ENCODE measurements at places on chromosomes 13 and 19. TPM values are rescaled to one million over a fixed set of nuclear protein-coding genes. Genes with fewer than 3 reads are reported as not detected.

Gene KLK2
- total RNA-seq: not detected

Gene ZNF792
- total RNA-seq: 6.0 TPM

Gene ACP7
- 1.8 TPM for total RNA-seq

Gene KIR2DL4
- total RNA-seq: not detected

Gene ZNF486
- total RNA-seq: 2.7 TPM

GRCh38 chr13:110610955-110611595 is 4.3 kb upstream of the NAXD start:
- H3K27ac ChIP-seq: no peak overlapping the region
- H3K4me3 ChIP-seq: no peak overlapping the region
- H3K4me1 ChIP-seq: peaks cover 6% of the 10 kb centered on the region
- no peak for DNase-seq
- no peaks in the 10 kb centered on the region for H3K36me3 ChIP-seq
- no peaks in the 10 kb centered on the region for H3K27me3 ChIP-seq

DNA sequence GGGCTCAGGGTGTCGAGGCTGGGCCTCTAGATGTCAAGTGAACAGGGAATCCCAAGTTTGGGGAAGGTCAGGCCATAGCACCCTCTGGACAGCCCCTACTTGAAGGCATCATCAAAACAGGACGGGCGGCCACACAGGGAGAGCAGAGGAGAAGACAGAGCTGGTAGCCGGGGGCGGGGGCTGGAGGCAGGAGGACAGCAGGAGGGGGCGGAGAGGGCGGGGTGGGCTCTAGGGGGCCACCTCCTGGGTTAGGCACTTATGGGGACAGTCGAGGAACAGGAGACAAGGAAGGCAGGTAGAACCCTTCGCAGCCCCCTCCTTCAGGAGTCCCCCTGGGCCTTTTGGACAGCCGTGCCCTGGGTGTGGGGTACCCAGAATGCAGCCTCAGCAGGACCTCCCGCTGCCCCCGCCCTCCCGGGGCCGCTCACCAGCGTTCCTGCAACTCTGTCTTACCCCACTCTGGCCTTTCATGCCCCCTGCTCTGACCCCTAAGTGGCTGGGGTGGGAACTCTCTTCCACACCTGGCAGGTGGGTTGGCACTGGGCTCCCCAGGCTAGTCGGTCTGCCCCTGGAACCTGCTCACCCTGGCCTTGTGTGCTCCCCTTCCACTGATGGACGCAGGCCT is 5.8 kb downstream of the SSBP4 start:
- H3K4me3 ChIP-seq: no peak overlapping the region
- H3K27me3 ChIP-seq: no peaks in the 10 kb centered on the region
- DNase-seq: no peak
- H3K36me3 ChIP-seq: no peaks in the 10 kb centered on the region
- peak overlapping the region; percentile 60 for H3K27ac ChIP-seq

DNA sequence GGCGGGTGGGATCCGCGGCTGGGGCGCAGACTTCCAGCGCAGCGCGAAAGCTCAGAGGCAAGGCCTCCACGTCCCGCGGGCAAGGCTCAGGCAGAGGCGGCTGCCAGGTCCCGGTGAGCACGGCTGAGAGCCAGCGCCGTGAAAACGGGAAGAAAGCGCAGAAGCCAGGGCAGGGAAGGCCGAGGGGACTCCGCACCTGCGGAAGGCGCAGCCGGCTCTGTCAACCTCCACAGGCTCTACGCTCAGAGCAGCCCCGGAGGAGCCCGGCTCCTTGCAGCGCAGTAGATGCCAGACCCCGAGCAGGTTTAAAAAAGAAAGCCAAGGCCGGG is 131.0 kb downstream of the RNF17 start:
- H3K27ac ChIP-seq: no peak overlapping the region
- no peaks in the 10 kb centered on the region for H3K36me3 ChIP-seq
- DNase-seq: no peak
- H3K4me3 ChIP-seq: no peak overlapping the region
- H3K27me3 ChIP-seq: no peaks in the 10 kb centered on the region

- H3K36me3 ChIP-seq: no peaks in the 10 kb centered on the region
- no peak for DNase-seq
- peaks cover 36% of the 10 kb centered on the region for H3K4me1 ChIP-seq
- no peak overlapping the region for H3K4me3 ChIP-seq
Observed at GRCh38 chr13:49441846-49442245, 2.0 kb downstream of the CAB39L start.

DNA sequence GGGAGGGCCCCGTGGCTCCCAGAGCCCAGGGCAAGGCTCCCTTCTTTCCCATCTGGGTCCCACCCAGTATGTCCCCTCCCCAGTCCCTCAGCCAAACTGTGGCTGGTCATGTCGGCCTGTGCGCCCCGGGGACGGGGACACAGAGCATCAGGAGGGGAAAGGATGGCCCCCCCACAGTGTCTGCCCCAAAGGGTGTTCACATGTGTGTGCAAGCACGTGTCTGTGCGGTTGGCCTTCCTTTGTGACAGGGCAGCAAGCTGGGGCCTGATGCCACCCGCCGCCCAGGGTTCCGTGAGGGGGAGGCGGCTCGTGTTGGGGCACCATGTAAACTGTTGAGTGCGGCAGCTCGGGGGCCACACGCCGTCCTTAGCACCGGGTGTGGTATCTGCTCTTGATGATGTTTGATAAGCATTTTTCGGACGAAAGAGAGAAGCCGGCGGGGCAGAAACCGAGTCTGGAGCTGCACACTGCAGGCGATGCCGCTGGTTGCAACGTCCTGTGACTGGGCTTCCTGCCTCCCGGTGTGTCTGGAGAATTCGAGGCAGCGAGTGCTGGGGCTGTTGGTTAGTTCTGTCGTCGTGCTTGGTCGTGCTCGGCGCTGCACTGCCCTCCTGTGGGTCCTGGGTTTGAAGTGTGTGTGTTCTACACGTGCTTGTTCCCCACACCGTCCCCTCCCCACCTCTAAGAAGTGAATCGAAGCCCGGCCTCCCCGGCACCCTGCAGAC is 18.4 kb downstream of the GNA11 start:
- H3K36me3 ChIP-seq: no peaks in the 10 kb centered on the region
- no peaks in the 10 kb centered on the region for H3K4me1 ChIP-seq
- DNase-seq: no peak
- H3K27me3 ChIP-seq: no peaks in the 10 kb centered on the region
- no peak overlapping the region for H3K4me3 ChIP-seq
- H3K27ac ChIP-seq: no peak overlapping the region

- DNase-seq: no peak
- H3K27ac ChIP-seq: no peak overlapping the region
- H3K27me3 ChIP-seq: no peaks in the 10 kb centered on the region
- no peak overlapping the region for H3K4me3 ChIP-seq
Observed at GRCh38 chr19:9741476-9742171, 26.9 kb downstream of the ZNF846 start.

GRCh38 chr19:2775556-2776430 is 7.3 kb downstream of the SGTA start:
- H3K4me3 ChIP-seq: peak overlapping the region; percentile 13
- H3K27me3 ChIP-seq: no peaks in the 10 kb centered on the region
- peak; percentile 53 for DNase-seq
- peak overlapping the region; percentile 92 for H3K27ac ChIP-seq
- no peaks in the 10 kb centered on the region for H3K36me3 ChIP-seq
- no peaks in the 10 kb centered on the region for H3K4me1 ChIP-seq

DNA sequence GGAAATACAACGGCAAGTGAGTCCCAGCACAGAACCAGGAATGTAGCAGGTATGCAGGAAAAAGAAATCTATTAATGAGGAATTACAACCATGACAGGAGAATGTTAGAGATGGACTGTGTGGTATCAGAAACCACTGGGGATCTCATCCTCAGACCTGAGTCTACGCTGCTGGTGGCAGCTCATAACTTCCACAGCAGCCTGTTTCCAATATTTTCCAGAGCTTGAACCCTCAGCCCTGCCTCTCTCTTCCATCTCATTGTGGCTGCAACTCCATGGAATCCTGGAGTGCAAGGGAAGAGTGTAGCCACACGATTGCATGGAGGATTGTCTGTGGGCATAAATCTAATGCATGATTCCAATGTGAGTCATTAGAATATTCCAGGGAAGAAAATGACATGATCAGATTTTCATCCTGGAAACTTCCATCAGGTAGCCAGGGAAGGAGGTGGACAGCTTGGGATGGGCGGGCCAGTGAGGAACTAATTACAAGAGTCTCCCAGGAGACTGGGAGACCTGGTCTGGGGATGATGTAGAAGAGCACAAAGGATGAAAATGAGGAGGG is 14.9 kb downstream of the PLA2G4C start:
- no peaks in the 10 kb centered on the region for H3K4me1 ChIP-seq
- H3K27me3 ChIP-seq: no peaks in the 10 kb centered on the region

DNA sequence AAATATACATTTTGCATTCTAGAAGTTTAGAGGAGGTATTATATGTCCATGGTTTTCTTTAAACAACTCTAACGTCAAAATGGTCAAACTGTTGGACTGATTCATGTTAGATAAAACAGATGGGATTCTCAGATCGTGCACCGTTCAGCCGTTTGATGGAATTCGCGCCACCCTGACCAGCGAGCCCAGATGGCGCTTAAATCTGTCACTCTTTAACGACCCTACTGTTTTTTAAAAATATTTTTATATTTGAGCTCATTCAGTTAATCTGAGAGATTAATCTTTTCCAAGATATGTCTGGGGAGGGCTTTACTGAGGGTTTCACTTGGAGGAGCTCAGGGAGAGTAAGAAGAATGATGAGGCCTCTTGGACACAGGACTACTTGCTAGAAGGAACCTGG is 164.4 kb downstream of the TM9SF2 start:
- no peaks in the 10 kb centered on the region for H3K36me3 ChIP-seq
- peaks cover 2% of the 10 kb centered on the region for H3K27me3 ChIP-seq
- H3K4me3 ChIP-seq: no peak overlapping the region

GRCh38 chr13:104869501-104869900 is 1666.0 kb downstream of the EFNB2 start:
- no peak overlapping the region for H3K27ac ChIP-seq
- H3K4me1 ChIP-seq: no peaks in the 10 kb centered on the region
- no peak overlapping the region for H3K4me3 ChIP-seq
- H3K27me3 ChIP-seq: no peaks in the 10 kb centered on the region
- DNase-seq: no peak
- H3K36me3 ChIP-seq: no peaks in the 10 kb centered on the region

DNA sequence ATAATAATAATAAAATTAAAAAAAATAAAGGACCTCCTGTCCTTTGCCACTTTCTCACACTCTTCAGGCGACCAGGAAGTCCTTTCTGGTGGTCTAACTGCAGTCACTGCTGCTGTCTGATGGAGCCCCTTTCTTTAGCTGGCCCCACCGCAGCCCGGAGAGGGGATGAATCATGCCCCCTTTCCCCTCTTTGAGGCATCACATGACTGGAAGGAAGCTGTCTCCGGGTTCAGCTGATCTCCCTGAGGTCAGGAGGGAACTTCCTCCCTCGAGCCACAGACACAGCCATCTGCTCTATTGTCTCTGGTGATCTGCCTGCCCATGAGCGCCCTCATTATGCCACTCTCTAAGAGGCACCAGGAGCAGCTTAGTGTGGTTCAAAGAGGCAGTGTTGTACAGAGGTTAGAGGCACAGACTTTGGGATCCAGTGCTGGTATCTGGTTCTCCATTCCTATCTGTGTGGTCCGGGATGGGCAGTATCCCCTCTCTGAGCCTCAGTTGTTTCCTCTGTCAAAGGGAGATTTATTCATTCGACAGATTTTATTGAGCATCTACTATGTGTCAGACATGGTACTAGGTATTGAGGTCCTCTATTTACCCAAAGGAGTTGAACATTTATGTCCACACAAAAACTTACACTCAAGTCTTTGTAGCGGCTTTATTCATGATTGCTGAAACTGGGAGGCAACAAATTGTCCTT is 30.0 kb downstream of the VAV1 start:
- H3K27me3 ChIP-seq: no peaks in the 10 kb centered on the region
- peaks cover 7% of the 10 kb centered on the region for H3K4me1 ChIP-seq
- no peak overlapping the region for H3K4me3 ChIP-seq
- DNase-seq: peak; percentile 28

- no peak for DNase-seq
- H3K36me3 ChIP-seq: no peaks in the 10 kb centered on the region
- H3K4me3 ChIP-seq: no peak overlapping the region
- no peak overlapping the region for H3K27ac ChIP-seq
- H3K27me3 ChIP-seq: no peaks in the 10 kb centered on the region
Observed at GRCh38 chr13:45391926-45392325, 26.2 kb downstream of the SLC25A30 start.

DNA sequence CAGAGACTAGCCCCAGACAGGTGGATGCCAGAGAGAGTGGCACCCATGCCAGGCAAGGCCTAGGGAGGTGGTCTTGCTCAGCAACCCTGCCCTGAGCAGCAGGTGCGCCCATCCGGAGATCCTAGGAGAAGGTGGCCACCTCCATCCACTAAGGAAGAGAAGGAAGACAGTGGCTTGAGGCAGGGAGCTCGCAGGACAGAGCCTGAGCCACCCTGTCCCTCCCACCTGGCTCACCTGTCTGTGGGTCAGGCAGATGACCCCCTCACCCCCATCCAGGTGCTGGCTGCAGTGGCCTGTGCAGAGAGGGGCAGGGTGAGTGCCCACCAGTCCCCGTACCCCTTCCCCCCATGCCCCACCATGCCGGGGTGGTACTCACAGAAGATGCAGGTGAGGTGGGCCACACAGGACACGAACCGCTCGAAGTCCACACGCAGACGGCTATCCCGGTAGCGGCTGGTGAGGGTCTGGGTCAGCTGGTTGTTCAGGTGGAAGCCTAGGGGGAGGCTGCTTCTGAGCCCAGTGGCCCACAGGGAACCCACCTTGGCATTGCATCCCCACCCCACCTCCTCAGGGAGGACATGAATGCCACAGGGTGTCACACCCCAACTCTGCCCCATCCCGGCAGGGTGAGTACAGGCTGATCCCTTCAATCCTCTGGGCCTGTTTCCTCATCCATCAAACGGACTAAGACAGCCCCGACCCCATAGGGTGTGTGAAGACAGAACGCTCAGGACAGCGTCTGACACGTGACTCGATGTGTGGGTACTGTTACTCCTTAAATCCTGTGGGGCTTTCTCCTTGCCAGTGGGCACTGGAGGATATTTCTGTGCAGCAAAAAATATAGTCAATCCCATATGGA is 13.3 kb downstream of the CAPN12 start:
- peaks cover 4% of the 10 kb centered on the region for H3K36me3 ChIP-seq
- peaks cover 3% of the 10 kb centered on the region for H3K4me1 ChIP-seq
- DNase-seq: no peak
- H3K27ac ChIP-seq: peak overlapping the region; percentile 70

DNA sequence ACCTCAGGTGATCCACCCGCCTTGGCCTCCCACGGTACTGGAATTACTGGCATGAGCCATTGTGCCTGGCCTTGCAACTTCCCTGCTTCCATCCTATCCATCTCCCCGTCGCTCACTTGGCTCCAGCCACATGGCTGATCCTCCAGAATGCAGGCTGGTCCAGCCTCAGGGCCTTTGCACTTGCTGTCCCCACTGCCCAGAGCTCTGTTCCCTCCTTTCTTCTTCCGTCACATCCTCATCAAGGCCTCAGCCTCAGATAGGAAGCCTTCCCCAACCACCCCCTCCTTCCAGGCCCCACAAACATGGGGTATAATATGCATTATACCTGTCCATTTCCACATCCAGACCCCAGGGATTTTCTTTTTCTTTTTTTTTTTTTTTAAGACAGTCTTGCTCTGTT is 16.2 kb downstream of the MAST3 start:
- peaks cover 3% of the 10 kb centered on the region for H3K4me1 ChIP-seq
- H3K4me3 ChIP-seq: no peak overlapping the region
- DNase-seq: no peak
- no peaks in the 10 kb centered on the region for H3K36me3 ChIP-seq

- no peak overlapping the region for H3K27ac ChIP-seq
- no peaks in the 10 kb centered on the region for H3K27me3 ChIP-seq
- H3K4me1 ChIP-seq: no peaks in the 10 kb centered on the region
- no peaks in the 10 kb centered on the region for H3K36me3 ChIP-seq
Observed at GRCh38 chr19:30254789-30255188, 117.4 kb upstream of the ZNF536 start.

Measured in tibial nerve (tissue), 4 donors.